ENCODE measurements at places on chromosomes 16 and 17. TPM values are rescaled to one million over a fixed set of nuclear protein-coding genes. Genes with fewer than 3 reads are reported as not detected.

DNA sequence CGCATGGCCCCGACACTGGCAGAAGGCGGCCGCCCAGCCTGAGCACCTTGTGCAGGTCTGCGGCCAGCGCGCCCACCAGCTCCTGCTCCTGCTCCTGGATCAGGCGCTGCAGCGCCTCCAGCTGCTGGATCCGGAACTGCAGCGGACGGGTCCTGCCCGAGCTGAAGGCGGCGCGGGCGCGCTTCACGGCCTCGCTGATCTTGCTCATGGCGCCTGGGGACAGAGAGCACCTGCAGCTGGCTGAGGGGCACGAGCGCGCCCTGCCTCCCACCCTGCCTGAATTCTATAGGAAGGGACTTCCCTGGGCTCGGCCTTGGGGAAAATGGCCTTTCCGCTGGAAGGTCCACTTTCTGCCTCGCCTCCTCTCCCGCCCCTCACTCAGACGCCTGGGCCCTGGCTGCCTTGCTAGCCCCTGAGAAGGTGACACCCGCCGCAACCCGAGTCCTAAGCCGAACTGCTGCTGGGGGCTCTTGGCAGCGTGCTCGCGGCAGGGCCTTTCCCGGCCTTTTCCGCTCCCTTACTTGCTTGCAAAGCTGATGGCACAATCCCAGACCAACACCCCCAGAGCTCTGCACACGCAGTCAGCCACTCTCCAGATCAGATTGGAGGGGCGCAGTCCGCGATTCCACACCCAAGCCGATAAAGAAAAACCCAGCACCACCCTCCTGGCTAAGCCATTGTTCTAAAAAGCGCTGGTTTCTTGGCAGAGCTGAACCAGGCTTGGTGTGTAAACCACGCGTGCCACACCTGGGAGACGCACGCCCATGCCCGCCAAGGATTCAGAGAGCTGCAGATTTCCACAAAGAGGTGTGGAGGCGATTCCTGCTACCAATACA lies 3.0 kb downstream of the ALDH3A1 start:
- peak; percentile 84 for DNase-seq

GRCh38 chr17:31918701-31919128 lies 17.2 kb upstream of the UTP6 start:
- no peak for DNase-seq

DNA sequence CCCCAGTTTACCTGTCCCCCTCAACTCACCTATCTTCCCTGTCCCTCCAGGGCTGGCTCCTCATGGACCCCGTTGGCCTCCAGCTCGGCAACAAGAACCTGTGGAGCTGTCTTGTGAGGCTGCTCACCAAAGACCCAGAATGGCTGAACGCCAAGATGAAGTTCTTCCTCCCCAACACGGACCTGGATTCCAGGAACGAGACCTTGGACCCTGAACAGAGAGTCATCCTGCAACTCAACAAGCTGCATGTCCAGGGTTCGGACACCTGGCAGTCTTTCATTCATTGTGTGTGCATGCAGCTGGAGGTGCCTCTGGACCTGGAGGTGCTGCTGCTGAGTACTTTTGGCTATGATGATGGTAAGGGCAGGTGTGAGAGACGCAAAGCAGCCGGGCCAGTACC lies 31.3 kb downstream of the NLRC5 start:
- DNase-seq: no peak

SLC38A8 gene
- not detected for total RNA-seq

DNA sequence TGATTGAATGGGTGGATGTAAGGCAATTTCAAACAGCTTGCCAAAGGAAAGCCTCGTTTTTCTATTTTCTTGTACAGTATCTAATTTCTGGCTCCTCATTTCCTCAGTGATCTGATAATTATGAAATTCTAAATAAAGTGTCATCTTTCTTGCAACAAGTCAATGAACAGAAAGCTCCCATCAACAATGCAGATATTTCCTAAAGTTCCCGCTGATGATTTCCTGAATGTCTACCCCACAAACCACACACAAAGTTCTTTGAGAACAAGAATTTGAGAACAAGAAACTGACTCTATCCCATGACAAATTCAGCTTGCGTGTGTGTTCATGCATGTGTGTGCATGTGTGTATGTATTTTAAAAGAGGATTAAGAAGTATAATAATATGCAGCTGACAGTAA lies 35.2 kb downstream of the SKAP1 start:
- no peak for DNase-seq

GRCh38 chr16:55435387-55435786 lies 43.6 kb upstream of the MMP2 start:
- no peak for DNase-seq

KIF19 gene
- 0.84 TPM for total RNA-seq

DNA sequence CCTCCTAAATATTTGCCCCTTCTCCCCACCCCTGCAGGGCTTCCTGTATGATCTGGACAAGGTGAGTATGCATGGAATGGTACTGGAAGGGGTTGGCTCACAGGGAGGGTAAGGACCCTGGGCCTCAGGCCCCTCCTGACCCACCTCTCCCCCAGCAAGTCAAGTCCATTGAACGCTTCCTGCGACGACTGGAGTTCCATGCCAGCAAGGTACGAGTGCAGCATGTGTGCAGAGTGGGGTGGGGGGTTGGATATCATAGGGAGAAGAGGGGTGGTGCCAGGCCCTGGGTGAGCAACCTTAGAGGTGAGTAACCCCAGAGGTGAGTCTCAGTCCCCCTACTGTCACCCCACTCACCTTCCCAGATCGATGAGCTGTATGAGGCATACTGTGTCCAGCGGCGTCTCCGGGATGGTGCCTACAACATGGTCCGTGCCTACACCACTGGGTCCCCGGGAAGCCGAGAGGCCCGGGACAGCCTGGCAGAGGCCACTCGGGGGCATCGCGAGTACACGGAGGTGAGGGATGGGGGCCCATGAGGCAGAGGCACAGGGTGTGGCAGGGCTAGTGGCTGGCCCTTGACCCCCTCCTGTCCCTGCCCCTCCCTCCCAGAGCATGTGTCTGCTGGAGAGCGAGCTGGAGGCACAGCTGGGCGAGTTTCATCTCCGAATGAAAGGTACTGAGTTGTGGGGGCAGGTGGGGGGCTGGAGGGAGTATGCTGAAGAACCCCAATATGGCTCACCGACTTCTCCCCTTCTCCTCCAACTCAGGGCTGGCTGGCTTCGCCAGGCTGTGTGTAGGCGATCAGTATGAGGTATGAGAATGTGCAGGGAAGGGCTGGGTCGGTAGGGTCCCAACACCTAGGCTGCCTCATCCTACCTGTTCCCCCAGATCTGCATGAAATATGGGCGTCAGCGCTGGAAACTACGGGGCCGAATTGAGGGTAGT lies 11.3 kb downstream of the RIPOR1 start:
- DNase-seq: no peak

DNA sequence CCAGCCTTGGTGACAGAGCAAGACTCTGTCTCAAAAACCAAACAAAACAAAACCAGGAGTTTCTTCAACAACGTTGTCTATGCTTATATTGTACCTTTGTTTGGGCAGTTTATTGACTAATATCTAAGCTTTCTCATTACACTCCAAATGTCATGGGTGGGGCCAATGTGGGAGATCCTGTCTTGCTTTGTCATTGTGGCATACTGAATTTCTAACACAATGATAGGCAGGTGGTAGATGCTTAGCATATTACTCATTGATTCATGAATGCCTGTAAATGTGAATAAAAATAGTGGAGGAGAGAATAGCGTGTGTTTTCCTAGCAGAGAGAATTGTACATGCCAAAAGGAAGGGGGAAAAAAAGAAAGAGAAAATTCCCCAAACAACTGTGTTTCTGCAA lies 802.5 kb upstream of the EEF2KMT start:
- no peak for DNase-seq

- DNase-seq: no peak
These were observed 195.4 kb upstream of the KCNJ16 start for GRCh38 chr17:69879576-69879975.

- no peak for DNase-seq
These were observed 1265.1 kb downstream of the CDH8 start for GRCh38 chr16:60771138-60771537.

LPO gene
- total RNA-seq: not detected

DNA sequence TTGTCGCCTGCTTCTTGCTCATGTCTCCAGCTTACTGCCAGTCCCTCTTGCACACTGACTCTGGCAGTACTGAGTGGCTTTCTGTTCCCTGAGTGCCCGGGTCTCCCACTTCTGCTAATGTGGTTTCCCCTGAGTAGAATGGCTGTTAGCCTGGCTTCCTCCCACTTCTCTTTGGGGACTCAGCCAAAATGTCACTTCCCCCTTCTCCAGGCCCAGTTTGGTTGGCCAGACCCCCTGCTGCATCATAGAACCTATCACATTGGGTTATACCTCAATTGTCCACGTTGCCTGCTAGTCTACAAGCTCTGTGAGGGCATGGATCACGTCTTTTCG lies 304.4 kb downstream of the HS3ST3B1 start:
- DNase-seq: no peak

DNA sequence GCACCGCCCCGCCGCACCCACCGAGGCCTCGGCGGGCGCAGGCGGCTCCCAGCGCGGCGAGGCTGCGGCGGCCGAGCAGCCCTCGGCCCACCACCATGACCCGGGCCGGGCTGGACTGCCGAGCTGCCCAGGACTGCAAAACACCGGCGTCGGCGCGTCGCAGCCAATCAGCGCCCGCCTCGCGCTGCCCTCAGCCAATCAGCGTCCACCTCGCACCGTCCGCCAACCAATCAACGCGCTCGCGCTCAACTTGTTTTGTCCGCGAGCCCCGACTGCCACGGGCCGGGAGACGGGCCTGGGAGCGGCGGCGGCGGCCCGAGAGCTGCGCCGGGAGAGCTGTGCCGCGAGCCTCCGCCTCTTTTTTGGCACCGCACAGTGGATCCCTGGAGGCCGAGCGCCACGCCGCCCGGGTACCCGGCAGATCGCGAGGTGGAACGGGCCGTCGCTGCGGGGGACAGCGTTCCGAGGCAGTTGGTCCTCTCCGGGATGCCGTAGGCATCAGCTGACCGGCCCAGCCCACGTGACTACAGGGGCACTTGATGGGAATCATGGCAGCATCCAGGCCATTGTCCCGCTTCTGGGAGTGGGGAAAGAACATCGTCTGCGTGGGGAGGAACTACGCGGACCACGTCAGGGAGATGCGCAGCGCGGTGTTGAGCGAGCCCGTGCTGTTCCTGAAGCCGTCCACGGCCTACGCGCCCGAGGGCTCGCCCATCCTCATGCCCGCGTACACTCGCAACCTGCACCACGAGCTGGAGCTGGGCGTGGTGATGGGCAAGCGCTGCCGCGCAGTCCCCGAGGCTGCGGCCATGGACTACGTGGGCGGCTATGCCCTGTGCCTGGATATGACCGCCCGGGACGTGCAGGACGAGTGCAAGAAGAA lies at the start of the genes FAHD1 and HAGH:
FAHD1 (plus strand) TSS at position 516 of the 883 bp plus-strand sequence; CDS start at position 549, 33 bp downstream.
HAGH (minus strand) TSS at position 135 of the 883 bp plus-strand sequence; CDS start at position 97, 38 bp downstream.
- DNase-seq: peak; percentile 99

DNA sequence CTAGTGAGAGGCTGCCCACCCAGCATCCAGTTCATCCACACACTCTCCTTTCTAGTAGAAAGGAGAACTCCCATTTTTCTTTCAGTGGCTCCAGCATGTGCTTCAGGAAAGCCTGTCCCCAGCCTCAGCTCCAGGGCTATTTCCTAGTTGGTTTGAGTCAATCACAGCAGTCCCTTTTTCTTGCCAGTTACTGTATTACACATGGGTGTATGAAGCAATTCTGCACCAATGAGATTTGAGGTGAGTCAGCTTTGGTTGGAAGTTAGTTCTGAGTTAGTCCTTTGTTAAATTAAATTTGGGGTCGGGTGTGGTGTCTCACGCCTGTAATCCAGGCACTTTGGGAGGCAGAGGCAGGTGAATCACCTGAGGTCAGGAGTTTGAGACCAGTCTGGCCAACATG lies 24.8 kb downstream of the RAD51D start:
- peak; percentile 18 for DNase-seq

CDH5 gene
- total RNA-seq: 804 TPM

DNA sequence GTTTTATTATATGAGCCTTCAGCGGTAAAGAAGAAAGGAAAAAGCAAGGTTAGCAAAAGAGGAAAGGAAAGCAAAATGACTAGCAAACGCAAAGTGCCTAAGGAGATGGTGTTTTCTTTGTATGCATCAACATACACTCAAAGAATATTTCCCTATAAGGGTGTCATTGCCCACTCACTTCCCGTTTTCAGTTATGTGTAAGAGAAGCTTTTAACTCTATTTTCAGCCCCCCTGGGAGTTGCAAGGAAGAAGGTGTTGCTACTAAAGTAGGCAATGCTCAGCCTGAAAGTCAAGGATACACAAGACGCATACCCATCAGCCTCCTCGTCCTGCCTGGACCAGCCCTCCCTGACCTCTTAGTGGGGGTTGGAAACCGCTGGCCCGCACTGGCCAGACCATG lies 267.7 kb upstream of the ZFHX3 start:
- no peak for DNase-seq

- no peak for DNase-seq
These were observed 5.2 kb upstream of the CDH11 start for GRCh38 chr16:65126845-65127624.

DNA sequence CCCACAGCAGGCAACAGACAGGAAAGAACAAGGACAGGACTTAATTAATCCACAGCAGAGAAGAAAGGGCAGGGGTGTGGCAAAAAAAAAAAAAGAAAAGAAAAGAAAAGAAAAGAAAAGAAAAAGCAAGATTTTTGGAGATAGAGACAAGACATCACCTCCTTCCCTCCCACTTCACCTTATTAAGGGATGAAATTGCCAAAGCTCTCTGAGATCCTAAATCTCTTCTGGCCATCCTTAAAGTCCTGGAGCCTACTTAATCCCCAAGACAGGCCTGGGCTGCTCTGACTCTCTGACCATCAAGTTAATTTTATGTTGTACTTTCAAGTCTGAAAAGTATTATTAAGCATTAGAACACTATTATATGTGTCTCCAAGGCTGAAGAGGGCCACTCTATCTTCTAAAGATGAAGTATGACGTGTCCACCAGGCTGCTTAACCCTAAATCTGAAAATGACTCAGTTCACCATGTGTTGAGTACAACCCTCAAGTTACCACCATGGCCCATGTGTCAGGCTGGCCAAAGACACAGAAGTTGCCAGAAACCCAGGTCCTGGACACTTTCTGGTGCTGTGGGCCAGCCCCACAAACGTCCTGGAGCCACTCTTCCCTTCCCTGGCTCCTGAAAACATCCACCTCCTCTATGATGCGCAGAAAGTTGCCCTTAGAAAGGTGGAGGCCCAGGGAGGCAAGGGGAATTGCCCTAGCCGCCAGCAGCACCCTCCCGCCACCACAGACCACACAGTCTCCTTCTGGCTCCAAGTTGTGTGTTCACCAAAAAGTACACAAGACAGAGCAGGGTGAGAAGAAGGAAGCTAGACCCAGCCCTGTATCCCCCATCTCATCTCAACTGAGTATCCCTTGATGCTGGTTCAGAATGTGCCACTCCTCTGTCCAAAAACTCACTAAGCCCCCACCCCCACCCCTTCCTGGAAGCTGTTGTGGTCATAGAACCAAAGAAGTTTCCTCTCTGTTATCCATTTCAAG lies 2.7 kb downstream of the SOCS1 start:
- DNase-seq: no peak
